ENCODE measurements at places on chromosomes 3 and 15. TPM values are rescaled to one million over a fixed set of nuclear protein-coding genes. Genes with fewer than 3 reads are reported as not detected.
A peak's percentile ranks its signal among the peaks of the same experiment; 100 is the strongest.

DNA sequence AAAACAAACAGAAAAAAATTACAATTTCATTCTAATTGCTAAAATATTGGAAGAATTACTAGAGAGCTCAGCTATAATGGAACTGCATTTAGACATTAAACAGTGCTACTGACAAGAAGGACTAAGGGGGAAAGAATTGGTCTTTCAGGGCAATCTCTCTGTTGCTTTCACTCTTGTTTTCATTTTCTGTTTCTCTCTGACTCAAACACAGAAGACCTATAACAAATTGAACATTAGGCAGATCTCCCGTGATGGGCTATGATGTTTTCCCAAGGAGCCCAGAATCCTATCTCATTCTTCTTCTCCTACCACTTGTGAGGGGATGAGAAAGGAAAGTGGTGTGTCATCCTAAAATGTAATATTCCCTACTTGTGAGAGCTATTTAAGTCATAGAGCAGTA, 358.0 kb upstream of the TGFBR2 start:
- no peak for DNase-seq

DNA sequence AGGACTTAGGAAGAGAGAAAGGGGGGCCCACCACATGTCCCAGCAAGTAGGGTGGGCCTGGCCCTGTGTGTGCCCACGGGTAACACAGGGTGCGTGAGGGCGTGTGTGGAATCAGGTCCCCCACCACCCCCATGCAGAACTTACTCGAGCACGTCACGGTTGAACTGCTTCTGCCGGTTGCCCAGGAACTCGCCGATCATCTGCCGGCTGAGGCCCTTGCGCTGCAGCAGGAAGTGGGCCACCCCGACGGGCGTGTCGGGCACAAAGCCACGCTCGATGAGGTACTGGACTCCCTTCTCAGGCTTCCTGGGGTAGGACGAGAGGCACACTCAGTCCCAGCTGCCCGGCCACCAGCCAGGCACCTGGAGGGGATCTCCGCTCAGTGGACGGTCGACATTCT, 83.1 kb upstream of the RPL32 start:
- peak; percentile 30 for DNase-seq

GRCh38 chr15:35013370-35013769, 25.3 kb upstream of the ZNF770 start:
- DNase-seq, result no peak

DNA sequence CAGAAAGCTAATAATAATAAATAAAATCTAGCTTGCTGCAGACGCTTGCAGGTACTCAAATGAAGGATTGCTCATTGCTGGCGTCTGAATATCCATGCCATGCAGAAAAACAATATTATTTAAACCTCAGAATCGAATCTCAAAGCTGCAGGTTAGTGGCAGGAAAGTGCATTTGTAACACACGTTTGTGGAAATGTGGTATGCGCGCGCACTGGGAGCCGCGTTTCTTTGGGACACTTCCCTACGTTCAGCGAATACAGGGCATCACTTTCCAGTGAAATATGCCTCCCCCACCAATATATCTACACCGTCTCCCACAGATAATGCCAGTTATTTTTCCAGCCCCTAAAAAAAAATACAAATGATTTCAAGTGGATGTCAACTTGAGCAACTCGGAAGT, 37.1 kb downstream of the ZIC4 start:
- DNase-seq, result no peak

DNA sequence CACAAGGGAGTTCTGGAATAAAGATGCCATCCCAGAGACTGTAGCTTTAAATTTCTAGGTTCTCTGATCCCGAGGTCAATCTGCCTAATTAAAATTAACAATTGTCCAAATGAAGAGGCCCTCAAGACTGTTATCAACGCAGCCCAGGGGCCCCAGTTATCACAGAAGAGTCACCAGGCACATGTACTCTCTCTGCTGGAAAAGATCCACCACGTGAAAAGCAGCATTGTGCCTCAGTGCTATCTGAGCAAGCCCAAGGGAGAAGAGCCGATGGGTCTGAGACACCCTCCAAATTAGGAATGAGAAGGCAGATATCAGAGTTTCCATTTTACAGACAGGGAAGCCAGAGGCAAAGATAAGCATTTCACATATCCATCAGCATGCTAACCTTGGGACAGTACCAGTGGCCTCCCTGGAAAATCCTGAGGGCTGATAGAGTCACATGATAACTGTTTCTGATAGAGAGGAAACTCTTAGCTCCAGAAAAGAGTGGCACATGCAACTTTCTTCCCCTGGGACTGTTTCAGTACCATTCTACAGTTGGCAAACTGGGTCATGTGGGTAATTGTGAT, 55.5 kb downstream of the ITGB5 start:
- DNase-seq, result no peak

DNA sequence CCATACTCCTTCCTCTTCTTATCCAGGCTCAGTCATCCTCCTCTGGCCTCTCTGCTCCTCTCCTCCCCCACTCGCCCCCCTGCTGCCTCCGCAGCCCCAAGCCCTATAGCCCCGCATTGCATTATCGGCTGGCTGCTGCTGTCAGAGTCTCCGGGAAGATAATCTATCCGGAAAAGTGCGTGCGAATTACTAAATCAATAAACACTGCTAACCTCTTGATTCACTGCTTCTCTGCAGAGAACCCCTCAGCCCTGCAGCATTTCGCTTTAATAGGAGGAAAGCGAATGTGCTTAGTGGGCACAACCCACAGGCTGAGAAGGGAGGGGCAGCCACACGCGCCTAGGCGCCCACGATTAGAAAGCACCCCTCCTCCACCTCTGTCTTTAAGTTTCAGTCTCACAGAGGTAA, 167.6 kb downstream of the ABHD5 start:
- DNase-seq, result no peak

The LRRN1 gene
- total RNA-seq, result 1.4 TPM

DNA sequence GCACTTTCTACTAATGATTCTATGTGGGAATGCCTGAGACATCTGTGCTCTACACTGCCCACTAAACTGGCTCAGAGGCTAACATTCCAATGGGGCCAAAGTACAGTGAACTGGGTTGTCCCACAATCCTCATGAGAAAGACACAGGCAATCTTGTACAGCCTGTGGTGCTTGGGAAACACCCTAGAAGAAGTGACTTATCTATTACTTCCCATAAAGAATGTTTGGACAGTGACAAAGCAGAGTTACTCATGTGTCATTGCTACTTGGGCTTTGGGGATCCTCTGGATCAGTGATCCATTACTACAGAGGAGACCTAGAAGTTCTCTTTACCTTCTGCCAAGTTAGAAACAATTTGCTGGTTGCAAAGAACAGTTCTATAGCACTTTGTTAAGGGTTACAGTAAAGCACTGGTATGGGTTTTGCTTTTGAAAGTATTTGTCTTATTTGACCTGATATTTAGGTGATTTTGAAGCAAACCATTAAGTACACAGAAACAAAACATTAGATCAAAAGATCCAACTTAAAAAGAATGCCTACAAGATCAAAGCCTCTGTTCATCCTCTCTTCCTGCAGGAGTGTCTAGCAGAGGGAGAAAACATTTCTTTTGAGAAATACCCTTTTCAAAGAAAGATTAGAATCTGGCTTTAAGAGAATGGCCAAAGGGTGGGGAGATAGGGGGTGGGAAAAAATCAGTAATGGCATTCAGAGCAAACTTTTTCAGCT, 75.8 kb downstream of the CTNNB1 start:
- no peak for DNase-seq

The MYLK gene
- not detected for total RNA-seq

- DNase-seq, result no peak
These were observed 258.5 kb downstream of the PDCD6IP start for GRCh38 chr3:34056951-34057390.

- no peak for DNase-seq
These were observed 911 bp downstream of the CCRL2 start for GRCh38 chr3:46407970-46408369.

GRCh38 chr3:172341482-172342059, 106.7 kb downstream of the GHSR start:
- DNase-seq, result peak; percentile 38

GRCh38 chr3:29338377-29338776, 57.5 kb downstream of the RBMS3 start:
- DNase-seq, result no peak

DNA sequence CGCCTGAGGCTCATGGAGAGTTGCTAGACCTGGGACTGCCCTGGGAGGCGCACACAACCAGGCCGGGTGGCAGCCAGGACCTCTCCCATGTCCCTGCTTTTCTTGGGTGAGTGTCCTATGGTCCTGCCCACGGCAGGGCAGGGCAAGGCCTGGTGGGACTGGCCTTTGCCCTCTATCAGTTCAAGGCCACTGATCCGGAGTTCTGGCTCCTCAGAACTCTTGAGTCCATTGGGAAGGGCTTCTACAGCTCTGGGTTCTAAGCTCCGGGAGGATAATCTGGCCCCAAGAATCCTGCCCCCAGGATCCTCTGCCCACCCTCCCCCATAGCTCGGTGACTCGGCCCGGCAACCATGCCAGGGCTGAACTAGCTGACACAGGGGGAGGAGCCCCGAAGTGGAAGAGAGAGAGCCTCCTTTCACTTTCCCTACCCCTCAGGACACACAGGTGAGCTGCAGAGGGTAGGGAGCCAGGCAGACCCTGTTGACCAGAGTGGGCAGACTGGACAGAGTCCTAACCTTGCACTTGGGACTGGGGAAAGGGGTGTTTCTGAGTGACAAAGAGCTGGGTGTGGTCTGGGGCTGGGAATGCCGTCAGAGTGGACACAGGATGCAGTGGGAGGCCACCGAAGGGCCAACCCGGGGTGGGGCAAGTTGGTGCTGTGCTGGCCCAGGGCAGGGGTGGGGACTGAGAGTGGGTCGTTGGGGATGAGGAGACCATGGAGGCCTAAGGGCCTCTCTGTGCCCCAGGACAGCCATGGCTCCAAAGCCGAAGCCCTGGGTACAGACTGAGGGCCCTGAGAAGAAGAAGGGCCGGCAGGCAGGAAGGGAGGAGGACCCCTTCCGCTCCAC, 664 bp downstream of the PARP3 start:
- DNase-seq, result peak; percentile 78

DNA sequence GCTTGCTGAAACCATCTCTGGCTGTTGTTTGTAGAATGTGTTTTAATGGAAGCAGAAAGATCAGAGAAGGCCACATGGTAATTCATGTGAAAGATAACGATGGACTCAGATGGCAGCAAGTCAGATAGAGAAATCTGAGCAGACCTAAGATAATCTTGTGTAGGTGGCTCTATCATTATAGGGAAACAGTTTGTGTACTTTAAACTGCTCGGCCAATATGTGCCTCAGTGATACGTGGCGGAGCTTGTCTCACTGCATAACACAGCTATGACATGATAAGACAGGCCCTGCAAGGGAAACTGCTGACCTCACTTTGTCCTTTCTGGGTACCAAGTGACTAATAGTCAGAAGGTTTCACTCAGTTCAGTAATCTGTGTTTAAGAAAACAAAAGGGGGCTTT, 51.0 kb downstream of the MME start:
- DNase-seq, result no peak

DNA sequence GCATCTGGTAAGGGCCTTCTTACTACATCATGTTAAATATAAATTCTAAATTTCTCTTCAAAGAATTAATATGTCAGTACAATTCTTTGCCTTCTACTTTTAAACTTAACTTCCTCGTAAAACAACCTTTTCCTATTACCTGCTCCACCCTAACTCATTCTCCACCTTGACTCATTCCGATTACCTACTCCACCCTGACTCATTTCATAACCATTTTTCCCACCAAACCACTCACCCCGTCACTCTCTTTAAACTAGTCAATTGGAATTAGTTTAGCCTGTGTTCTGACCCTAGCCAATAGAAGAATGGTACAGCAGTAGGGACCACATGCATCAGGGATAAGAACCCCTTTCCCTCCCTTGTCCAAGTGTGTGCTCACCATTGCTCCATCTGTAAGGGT, 65.6 kb downstream of the PLSCR2 start:
- no peak for DNase-seq

GRCh38 chr15:58931987-58932588, 1.4 kb downstream of the SLTM start:
- no peak for DNase-seq

The ZNF774 gene
- total RNA-seq, result 0.60 TPM

- DNase-seq, result no peak
These were observed 252.6 kb downstream of the TLE3 start for GRCh38 chr15:69845159-69845558.

- no peak for DNase-seq
These were observed 128.9 kb upstream of the PHLDB2 start for GRCh38 chr3:111730143-111730542.

The NUP210 gene
- 206 TPM for total RNA-seq

- DNase-seq, result no peak
These were observed 787.9 kb upstream of the LMCD1 start for GRCh38 chr3:7713724-7714123.

DNA sequence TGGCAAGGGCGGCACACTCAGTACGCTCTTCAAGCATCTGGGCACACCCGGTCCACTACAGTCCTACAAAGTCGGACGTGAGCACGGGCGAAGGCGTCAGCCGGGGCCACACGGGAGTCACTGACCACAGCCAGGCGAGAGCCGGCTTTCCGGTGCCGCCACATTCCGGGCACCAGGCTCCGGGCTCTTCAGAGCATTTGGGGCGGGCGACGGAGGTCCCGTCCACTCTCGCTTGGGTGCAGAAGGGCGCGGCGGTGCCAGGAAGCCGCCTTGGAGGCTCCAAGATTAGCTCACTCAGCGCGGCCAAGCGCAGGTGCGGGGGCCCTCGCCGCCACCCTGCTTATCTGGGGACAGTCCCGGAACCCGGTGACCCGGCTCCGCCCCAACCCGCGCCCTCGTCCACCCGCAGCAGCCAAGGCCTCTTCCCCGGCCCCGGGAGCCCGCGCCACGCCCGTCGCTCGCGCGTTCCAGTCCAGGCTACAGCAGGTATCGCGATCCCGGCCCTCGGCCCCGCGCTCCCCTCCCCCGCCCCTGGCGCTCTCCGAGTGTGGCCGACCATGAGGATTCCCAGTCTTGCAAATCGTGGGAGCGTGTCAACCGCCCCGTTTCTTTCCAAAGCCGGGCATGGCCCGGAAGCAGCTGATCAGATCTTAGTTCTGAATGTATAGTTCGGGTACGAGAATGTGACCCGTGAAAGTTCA, at the start of gene ADPRH:
TSS of gene ADPRH (plus strand) at position 127 of the 701 bp plus-strand sequence. CDS start 2,678 bp downstream, outside the sequence.
- DNase-seq, result peak; percentile 61

DNA sequence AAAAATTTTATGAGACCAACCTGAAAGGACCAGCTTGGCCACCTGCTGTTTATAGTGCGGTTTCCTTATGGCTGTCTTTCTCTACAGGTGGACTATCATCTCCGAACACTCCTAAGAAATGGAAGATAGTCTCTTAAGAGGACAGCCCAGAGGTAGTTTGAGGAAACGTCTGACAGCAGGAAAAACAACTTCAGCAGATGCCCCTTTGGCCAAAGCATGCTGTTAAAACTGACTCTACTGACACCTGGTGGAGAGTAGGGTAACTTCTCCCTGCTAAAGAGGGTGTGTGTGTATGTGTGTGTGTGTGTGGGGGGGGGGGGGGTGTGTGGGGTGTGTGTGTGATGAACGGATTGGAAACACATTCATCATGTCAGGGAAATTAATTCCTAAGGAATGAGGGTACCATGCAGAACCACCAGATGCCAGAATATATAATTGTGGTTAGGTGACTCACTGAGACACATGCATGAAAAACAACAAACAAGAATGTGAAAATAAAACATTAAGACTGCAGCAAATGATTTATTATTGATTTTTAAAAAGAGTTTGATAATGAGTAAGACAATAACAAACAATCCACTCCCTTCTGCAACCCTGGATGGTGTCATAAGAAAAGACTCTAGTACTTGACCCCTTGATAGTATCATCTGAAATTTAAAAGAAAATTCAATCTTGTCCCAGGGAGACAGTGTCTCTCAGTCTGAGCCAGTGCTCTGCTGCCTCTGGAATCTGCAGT, 256.5 kb downstream of the THRB start:
- peak; percentile 47 for DNase-seq

Data from activated CD8-positive, alpha-beta T cell treated with anti-CD3 and anti-CD28 coated beads, Interleukin-2, amount 10 ng/mL, durations not matched to agents 7 days and 5 days (primary cell).